Right cardiac atrium (tissue), 5 donors: ENCODE measurements at places on chromosomes 13 and 19. TPM values are rescaled to one million over a fixed set of nuclear protein-coding genes. Genes with fewer than 3 reads are reported as not detected.
A peak's percentile ranks its signal among the peaks of the same experiment; 100 is the strongest.

DNA sequence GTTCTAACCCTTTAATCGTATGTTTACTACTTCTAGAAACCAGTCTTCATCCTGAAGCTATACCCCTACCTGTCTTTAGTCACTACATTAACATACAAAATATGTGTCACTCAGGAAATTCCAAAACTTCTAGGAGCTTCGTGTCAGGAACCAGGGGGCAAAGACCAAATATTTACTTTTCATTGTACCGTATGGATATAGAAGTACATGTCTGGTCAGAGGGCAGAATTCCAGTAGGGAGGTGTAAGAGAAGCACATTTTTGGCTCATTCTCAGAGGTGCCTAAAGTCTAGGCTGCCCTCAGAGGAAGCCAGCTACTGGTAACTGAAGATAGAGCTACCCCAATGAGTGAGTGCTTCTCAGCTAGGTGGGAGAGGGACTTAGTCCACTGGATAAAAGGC is 320.7 kb downstream of the DIAPH3 start:
- no peak for DNase-seq

The ERICH4 gene
- not detected for total RNA-seq

GRCh38 chr19:36245210-36246005 is 30.5 kb downstream of the ZNF146 start:
- peak; percentile 57 for DNase-seq

DNA sequence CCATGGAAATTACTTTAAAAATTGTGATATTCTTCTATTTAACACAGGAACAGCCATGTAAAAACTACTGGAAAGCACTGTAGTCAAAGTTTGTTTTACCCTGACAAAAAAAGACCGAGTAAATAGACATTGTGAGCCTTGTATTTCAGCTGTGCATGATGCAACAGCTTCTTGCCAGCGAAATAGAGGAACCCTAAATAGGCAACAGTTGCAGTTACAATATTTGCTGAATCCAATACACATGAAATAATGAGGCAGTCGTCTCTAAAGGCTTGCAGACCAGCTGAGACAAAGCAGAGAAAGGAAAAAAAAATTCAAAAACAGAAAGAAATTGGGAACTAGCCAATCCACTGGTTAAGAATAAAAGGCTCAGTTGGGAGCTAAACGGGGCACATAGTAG is 1001.1 kb downstream of the OLFM4 start:
- DNase-seq: no peak

- no peak for DNase-seq
These were observed 75.6 kb downstream of the SCEL start for GRCh38 chr13:77611068-77611467.

GRCh38 chr19:1768248-1768647 is 14.9 kb downstream of the ONECUT3 start:
- no peak for DNase-seq

GRCh38 chr13:97390941-97391600 is 42.9 kb upstream of the RAP2A start:
- DNase-seq: no peak

GRCh38 chr13:43140985-43141384 is 117.6 kb downstream of the DNAJC15 start:
- DNase-seq: no peak

The SHD gene
- 30.5 TPM for total RNA-seq

GRCh38 chr19:50717026-50717723 is 2.4 kb downstream of the SHANK1 start:
- DNase-seq: no peak

The NCAN gene
- total RNA-seq: not detected

- DNase-seq: no peak
These were observed 120.6 kb upstream of the MLNR start for GRCh38 chr13:49099513-49099877.

The CEACAM21 gene
- total RNA-seq: 0.65 TPM

The LAIR1 gene
- 7.9 TPM for total RNA-seq

- no peak for DNase-seq
These were observed 264.7 kb downstream of the DACH1 start for GRCh38 chr13:71602344-71602743.

DNA sequence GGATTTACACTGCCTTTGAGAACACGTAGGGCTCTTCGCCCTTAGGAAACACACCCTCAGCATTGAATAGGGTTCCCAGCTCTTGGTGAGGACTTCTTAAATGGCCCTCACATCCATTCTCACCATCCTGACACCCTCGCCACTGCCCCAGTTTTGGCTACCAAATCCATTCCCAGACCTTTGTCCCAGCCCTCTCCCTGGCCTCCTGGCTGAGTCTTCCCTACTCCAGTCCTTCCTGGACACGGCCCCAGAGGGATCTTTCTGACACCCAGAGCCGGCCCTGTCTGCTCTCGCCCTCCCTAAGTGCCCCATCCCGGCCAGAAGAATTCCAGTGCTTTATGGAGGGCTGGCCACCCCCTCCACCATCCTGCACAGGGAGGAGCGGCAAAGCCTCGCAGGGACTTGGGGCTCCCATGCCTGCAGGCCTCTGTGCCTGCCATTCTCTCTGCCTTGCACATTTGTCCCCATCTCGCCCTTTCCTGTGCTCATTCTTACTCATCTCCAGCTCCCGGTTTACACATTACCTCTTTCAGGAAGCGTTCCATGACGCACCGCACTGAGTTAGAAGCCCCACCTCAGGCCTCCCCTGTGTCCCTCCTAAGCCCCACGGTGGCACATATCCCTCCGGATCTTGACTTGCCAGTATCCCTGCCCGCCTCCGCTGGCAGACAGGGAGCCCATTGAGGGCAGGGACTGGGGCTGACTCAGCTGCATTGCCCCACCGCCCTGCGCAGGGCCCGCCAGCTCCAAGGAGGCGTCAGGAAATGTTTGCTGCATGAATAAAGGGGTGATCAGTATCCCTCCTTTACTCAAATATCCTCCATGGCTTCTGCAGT is 11.0 kb upstream of the KLK14 start:
- DNase-seq: no peak

DNA sequence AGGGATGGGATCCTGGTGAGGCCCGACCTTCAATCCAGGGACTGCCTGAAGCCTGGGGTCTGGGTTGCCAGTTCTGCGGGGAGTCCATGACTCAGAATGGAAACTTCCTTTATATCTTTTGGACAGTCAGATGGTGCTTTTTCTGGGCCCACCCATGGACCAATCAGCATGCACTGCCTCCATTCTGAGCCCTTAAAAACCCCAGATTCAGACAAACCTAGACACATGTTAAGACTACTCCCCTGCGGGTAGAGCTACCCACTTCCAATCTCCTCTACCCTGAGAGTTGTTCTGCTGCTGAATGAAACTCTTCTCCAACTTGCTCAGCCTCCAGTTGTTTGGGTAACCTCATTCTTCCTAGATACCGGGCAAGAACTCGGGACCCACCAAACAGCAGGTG is 1315.2 kb upstream of the MIR17HG start:
- no peak for DNase-seq

DNA sequence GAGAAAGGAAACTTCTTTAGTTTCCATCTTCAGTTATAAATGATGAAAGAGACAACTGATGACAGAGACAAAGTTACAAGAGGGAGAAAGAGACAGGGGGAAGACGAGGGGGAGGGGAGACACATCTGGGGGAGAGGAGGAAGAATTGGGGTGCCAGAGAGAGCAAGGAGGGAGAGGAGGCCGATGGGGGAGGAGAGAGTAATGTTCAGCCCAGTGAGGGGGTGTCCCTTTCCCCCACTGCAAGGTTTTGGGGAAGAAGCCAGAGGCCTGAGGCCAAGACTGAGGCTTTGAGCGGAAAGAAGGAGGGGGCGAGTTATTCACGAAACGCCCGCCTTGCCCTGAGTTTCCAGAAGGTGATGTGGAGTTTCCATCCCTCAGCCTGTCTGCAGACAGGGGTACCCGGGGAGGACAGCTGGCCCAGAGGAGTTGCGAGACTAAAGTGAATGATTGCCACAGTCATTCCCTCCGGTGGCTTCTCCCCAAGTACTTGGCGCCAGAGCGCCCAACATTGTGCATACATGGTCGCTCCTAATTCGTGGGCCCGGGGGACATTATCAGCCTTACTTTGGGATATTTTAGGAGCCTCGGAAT is 558 bp upstream of the PPAN start:
- DNase-seq: peak; percentile 19

DNA sequence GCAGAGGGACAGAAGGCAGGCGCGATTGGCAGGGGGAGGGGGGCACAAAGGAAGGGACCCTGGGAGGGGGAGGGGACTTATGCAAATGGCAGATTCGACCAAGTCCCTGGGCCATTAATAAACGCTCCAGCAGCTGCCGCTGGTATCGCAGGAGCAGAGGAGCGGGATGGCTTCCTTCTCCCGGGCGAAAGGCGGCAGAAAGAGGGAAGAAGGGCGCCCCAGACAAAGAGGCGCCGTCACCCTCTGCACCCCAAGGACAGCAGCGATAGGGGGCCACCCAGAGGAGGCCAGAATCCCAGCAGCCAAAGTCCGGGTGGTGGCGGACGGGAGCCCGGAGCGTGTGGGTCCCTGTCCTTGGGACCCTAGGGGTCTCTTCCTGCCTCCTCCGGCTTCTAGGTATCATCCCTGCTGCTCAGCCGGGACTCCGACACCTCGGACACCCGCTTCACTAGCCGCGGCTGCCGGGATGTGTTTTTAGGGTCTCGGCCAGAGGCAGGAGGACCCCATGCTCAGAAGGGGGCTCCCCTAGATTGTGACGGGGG is 1.9 kb downstream of the PTPRS start:
- no peak for DNase-seq

GRCh38 chr13:79281339-79281747 is 124.7 kb downstream of the RBM26 start:
- no peak for DNase-seq

DNA sequence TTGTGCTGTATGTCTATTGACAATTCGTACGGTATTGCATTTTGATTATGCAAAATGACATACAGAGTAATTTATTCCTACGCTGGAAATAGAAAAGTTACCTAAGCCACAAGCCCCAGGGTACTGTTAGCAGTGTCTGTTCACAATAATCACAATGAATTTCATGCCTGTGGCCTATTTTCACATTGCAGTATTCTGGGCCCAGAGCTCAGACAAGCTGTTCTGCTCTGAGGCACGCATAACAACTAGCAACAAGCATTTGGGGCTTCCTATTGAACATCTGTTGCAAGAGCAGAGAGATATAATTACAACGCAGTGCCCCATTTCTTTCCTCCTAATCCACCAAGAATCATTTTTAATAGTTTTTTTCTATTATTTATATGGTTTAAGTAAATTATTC is 158.9 kb upstream of the SGCG start:
- no peak for DNase-seq
